ENCODE measurements at places on chromosomes 12 and 14.

DNA sequence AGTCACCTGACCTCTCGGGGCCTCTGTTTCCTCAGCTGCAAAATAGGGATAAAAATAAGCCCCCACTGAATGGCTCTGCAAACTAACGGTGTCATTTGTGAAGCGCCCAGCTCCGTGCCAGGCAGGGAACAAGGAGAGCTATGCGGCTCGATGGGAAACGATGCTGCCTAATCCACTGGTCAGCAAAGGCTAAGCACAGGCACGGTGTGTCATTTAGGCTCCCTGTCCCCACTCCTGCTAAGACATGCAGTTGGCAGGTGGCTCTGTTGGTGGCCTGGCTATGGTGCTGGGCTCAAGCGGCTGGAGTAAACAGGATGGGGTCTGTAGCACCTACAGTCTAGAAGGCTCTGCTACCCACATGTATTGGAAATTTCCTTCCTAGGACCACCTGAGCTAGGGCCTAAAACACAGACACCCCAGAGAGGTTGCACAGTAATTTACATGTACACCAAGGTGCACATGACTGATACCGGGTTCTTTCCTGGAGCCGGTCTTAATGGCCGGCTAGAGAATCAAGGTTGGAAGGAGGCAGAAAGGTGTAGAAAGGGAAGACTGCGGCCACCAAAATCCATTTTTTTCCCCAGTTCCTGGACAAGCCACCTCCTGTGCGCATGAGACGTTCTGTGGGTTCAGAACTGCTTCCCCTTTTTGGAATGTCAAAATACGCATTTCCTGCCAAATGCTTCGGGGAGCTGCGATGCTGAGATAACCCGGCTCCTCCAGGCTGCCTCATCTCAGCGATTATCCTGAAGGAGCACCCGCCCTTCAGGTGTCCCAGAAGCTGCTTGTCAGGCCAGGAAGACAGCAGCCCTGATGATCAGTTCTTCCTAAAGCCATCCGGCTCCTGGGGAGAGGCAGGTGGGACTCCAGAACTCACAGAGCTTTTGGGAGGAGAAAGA lies 1.0 kb downstream of the CACNA2D4 start:
- no peak for DNase-seq

- DNase-seq, result peak; percentile 97
These were observed 180.6 kb downstream of the AKAP6 start for GRCh38 chr14:32509632-32510187.

- no peak for DNase-seq
These were observed 153.4 kb downstream of the TMEM132D start for GRCh38 chr12:129750421-129750820.

DNA sequence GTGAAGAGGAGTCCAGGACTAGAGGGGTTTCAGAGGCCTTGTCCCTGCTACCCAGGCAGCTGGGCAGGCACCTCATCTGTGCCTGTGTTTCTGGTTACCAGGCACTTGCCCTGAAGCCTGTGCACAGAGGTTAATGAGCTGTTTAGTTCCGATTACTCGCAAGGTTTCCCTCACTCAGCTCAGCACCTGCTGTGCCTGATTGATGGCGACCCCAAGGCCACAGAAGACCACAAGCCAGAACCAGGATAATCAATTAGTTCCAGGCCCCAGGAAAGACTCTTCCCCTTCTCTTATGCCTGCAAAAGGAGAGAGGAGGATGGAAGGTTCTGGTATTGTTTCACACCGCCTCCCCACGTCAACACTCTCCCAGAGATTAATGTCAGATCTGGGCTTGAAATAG lies 88.8 kb upstream of the NOS1 start:
- DNase-seq, result no peak

DNA sequence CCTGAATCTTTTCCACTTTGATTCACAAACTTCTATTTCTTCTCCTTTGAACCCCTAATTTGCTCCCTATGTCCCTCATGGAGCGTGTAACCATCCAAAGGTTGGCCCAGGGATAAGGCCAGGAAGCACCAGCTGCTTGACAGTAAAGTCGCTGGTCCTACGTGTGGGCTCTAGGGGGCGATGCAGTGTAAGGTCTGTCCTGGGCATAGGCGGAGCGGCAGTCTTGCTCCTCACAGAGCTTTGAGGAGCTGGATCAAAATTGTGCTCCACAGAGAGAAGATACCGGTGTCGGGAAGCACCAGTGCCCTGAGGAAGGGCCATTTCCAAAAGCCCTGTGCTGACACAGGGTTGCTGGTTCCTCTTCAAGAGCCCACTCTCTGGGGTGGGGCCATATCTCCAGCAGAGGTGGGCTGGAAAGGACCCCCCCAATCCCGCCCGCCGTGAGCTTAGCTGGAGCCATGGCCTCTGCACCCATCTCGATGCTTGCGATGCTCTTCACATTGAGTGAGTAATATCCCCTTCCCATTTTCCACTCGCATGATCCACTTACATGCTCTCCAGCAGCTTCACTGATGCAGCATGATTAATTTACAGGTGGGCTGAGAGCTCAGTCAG lies 49.9 kb upstream of the OR4E1 start:
- peak; percentile 11 for DNase-seq

GRCh38 chr12:47317175-47317915 lies 237.6 kb upstream of the AMIGO2 start:
- no peak for DNase-seq

DNA sequence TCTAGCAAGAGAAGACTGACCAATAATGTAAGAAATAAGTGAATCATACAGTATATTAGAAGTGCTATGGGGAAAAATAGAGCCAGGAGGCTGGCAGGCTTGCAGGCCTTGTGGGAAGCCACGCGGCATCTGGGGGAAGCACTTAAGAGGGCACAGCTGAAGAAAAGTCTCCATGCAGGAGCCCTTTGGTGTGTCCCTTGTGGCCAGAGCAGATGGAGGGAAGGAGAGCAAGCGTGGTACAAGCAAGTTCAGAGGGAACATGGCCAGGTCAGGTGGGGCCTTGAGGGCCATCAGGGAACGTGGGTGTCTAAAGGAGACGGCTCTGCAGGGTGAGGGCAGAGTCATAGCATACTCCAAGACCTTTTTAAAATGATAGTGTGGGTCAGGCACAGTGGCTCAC lies 51.7 kb downstream of the LRRC74A start:
- DNase-seq, result peak; percentile 83

DNA sequence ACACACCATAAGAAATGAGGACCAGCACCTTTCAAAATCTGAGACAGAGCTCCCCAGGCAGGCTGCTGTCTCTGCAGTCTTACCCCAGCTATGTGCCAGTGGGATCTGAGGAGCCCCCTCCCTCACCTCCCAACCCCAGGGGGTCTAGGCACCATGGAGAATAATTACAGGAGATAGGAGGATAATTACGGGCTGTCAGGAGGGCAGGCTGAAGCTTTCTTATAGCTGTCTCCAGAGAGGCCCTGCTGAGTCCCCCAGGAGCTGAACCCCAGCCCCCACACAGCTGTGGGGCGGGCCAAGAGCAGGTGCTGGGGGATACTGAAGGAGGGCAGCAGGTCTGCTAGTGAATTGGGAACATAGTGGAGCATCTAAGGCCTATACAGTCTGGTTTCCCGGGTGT lies 6.8 kb downstream of the CPNE6 start:
- DNase-seq, result no peak

DNA sequence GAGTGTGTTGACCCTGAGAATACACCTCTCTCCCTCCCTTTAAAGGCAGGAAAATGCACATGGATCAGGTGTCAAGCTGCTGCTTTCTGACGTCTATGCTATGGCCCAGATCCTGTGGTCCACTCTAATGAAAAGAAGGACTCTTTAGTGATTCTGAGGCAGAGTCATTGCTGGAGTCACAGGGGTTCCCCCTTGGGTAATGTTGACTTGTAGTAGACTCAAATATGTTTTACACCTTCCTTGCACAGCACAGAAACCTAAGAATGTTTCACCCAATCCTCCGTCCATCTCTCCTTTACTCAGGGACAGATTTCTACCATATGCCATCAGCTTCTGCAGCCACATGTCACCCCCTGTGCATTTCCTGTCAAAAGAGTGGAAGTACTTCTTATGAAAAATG lies 525.4 kb downstream of the TMEM121 start:
- no peak for DNase-seq

- no peak for DNase-seq
These were observed 31.7 kb downstream of the ANO2 start for GRCh38 chr12:5913387-5913786.

DNA sequence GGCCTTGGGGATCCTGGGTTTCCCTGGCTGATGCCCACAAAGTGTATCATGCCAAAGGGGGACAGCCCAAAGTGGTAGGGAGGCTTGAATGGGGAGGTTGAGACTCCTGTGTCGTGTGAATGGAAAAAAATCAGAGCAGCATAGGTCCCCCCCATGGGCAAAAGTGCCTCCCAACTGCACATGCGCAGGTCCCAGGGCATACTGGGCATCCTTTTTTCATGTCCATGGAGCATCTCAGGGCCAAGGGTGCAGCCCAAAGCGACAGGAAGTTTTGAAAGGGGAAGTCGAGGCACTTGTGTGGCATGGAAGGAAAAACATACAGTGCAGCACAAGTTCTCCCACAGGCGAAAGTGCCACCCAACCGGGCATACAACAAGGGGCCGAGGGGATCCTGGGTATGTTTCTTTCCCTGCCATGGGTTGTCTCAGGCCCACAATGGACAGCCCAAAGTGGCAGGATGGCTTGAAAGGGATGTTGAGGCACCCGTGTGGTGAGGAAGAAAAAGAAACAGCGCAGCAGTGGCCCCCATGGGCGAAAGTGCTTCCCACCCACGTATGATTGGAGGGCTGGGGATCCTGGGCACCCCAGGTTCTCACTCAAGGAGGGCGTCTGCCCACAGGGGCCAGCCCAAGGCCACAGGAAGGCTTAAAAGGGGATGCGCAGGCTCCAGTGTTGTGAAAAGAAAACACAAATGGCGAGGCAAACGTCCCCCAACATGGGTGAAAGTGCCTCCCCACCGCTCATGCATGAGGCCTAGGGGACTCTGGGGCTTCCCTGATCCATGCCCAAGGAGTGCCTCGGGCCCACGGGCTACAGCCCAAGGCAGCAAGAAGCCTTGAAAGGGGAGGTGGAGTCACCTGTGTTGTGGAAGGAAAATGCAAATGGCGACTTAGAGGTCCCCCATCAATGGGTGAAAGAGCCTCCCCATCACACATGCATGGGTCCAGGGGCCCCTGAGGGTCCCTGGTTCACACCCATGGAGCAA lies 573.7 kb downstream of the ALG10 start:
- no peak for DNase-seq

DNA sequence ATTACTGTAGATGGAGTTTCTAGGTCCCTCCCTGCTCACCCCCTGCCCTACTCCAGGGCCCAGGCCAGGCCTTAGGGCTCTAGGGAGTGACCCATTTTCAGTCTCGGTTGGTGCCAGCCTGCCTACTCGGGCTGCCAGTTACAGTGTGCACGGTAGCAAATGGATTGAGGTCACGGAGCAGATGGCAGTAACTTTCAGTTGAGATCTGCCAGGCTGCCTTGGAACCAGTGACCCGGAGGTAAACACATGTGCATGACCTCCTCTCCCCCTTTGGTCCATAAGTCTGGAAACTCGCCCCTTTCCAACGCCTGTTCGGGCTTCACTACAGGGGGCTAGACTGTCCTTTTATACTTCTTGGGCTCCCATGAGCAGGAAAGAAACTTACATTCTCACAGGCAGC lies 139.7 kb upstream of the TBX3 start:
- DNase-seq, result no peak

DNA sequence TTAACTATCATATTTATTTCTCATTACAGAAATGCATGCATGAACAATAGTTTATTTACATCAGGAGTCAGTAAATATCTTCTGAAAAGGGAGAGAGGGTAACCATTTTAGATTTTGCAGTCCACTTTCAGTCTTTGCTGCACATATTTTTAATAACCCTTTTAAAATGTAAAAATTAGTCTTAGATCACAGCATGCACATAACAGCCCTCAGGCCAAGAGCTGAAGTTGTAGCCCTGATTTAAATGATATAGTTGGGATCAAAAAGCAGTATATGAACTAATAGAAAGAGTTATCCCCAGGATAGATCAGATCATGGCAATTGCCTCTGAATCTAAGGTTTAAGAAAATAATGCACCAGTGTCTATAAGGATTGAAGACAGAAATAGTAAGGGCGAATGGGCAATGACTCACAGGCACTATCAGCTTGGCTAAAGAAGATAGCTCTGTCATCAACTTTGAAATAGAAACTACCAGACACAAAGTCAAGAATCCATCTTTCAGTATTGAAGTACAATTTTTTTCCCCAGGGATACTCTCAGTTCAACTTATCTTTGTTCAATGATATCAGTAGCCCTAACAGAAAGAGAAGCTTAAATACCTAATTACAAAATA lies 13.1 kb upstream of the CLEC7A start:
- peak; percentile 34 for DNase-seq

- no peak for DNase-seq
These were observed 11.9 kb upstream of the UBE2N start for GRCh38 chr12:93453633-93454032.

- peak; percentile 21 for DNase-seq
These were observed 132.4 kb upstream of the NEDD1 start for GRCh38 chr12:96774496-96775256.

DNA sequence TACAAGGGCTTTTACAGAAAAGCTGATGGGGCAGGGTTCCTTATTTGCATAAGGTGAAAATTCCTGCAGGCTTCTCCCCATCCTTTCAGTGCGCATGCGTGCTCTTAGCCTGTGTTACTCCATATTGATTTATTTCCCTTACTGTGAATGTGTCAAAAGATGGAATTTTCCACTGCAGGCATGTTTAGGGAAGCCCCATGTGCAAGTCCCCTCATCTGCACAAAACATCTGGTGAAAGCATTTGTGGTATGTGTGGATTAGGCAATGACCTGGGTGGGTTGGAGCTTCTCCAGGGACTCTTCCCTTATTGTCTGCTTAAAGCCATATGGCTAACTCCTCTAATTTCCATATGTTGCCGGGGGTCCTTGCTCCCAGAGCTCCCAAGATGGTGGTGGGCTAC lies 912.7 kb upstream of the LRFN5 start:
- DNase-seq, result no peak

DNA sequence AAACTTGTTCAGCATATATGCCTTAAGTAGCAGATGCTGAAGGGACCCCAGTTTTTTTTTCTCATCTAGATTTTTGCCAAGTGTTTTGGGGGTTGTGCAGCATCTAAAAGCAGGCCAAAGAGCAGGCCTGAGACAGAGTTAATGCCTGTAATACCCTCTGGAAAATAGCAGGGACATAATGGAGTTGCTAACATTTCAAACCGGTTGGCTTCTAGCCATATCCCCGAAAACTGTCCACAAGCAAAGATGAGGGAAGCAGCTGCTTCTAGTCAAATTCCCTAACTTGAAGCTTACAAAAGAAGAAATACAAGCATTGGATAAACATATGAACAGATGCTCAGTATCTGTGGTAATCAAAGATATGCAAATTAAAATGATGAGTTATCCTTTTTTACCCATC lies 52.1 kb upstream of the AEBP2 start:
- DNase-seq, result peak; percentile 86

DNA sequence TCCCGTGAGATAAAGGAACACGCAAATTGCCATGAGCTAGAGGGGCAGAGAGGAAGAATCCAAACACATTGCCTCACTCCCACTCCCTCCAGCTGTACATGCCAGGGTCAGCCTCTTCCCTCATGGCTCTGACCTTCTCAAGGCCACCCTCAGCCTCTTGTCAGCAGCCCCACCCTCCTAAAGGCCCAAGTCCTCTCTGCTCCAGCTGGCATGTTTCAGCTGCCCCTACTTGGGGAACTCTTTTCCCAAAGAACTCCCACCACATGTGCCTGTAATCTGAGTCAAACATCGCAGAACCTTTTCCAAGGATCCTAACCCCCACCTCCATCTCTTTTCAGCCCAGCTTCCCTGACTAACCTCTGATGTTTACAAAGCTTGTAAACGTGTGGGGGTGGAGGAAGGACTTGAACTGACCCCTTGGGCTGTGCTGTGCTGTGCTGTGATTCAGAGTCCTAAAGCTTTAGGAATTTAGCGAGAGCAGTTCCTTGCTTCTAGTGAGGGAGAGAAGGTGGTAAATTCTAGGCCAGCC lies 7.3 kb upstream of the CACNB3 start:
- DNase-seq, result peak; percentile 71

GRCh38 chr12:4830556-4831210 lies 79.0 kb upstream of the KCNA1 start:
- no peak for DNase-seq

All from myocyte (in vitro differentiated cells).